ENCODE measurements at places on chromosomes 6 and 20. TPM values are rescaled to one million over a fixed set of nuclear protein-coding genes. Genes with fewer than 3 reads are reported as not detected.

The TREML4 gene
- total RNA-seq: not detected

The KHDC1L gene
- total RNA-seq: 0.80 TPM

The PHACTR3 gene
- total RNA-seq: 26.4 TPM

The RCAN2 gene
- total RNA-seq: not detected

The RSPO3 gene
- not detected for total RNA-seq

GRCh38 chr6:15770347-15771143, 107.7 kb upstream of the DTNBP1 start:
- H3K27ac ChIP-seq: no peak overlapping the region
- peak; percentile 37 for DNase-seq
- H3K4me3 ChIP-seq: no peak overlapping the region
- no peaks in the 10 kb centered on the region for H3K27me3 ChIP-seq
- no peaks in the 10 kb centered on the region for H3K36me3 ChIP-seq

GRCh38 chr6:148967011-148967520, 220.2 kb downstream of the UST start:
- H3K4me1 ChIP-seq: peaks cover 13% of the 10 kb centered on the region
- no peaks in the 10 kb centered on the region for H3K27me3 ChIP-seq
- no peak overlapping the region for H3K4me3 ChIP-seq
- no peak overlapping the region for H3K27ac ChIP-seq
- no peak for DNase-seq
- no peaks in the 10 kb centered on the region for H3K36me3 ChIP-seq

- DNase-seq: peak; percentile 86
- no peaks in the 10 kb centered on the region for H3K27me3 ChIP-seq
- H3K27ac ChIP-seq: peak overlapping the region; percentile 84
- H3K4me1 ChIP-seq: peaks cover 39% of the 10 kb centered on the region
- peak overlapping the region; percentile 36 for H3K4me3 ChIP-seq
Measured at GRCh38 chr6:102736941-102737368, 1343.4 kb downstream of the GRIK2 start.

DNA sequence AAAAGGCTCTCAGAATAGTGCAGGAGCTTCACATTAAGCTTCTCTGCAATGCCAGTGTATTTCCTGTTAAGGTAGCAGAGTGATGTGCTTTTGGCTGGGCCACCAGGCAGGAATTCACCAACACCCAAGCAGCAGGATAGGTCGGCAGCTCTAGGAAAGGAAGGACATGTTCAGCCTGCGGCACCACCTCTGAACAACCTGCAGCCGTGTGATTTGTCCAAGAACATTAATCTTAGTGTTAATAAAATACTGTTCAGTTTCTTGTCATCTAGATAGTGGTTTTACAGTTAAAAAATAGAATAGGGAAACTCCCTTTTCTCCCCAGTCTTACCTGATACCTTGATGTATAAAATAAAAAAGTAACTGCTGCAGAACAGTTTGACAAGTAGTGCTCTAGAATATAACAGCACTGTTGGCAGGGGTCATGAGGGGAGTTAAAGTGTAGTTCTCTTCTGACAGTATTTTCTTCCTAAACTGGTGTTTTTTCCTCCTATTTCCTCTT, 18.8 kb downstream of the ZNF292 start:
- no peak overlapping the region for H3K4me3 ChIP-seq
- H3K27ac ChIP-seq: no peak overlapping the region

GRCh38 chr6:152696522-152696921, 1.2 kb upstream of the MYCT1 start:
- no peak overlapping the region for H3K4me3 ChIP-seq
- DNase-seq: peak; percentile 69
- H3K27me3 ChIP-seq: peaks cover 21% of the 10 kb centered on the region
- no peaks in the 10 kb centered on the region for H3K36me3 ChIP-seq
- H3K4me1 ChIP-seq: peaks cover 10% of the 10 kb centered on the region

Data from PC-3 (cell line).